T1000 (cell line): ENCODE measurements at places on chromosomes 5 and 9.

- DNase-seq: no peak
These were observed 324.1 kb downstream of the CDH10 start for GRCh38 chr5:24320643-24321042.

DNA sequence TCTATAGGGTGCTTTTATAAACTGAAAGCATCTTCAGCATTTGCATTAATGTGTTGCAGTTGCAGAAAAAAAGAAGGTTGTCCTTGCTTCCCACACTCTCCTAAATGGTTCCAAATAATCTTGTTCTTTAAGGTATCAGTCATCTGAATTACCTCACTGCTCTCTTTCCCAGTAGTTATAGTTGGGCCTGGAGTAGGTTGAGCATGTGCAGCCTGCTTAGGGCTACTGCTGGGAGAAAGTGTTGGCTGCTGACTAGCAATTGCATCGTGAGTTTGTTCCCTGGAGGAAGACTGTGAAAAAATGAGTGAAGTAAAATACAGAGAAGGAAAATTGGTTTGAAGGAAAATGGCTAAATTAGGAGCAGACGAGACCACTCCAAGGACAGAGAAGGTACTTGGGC lies 74.5 kb downstream of the PRR16 start:
- no peak for DNase-seq

DNA sequence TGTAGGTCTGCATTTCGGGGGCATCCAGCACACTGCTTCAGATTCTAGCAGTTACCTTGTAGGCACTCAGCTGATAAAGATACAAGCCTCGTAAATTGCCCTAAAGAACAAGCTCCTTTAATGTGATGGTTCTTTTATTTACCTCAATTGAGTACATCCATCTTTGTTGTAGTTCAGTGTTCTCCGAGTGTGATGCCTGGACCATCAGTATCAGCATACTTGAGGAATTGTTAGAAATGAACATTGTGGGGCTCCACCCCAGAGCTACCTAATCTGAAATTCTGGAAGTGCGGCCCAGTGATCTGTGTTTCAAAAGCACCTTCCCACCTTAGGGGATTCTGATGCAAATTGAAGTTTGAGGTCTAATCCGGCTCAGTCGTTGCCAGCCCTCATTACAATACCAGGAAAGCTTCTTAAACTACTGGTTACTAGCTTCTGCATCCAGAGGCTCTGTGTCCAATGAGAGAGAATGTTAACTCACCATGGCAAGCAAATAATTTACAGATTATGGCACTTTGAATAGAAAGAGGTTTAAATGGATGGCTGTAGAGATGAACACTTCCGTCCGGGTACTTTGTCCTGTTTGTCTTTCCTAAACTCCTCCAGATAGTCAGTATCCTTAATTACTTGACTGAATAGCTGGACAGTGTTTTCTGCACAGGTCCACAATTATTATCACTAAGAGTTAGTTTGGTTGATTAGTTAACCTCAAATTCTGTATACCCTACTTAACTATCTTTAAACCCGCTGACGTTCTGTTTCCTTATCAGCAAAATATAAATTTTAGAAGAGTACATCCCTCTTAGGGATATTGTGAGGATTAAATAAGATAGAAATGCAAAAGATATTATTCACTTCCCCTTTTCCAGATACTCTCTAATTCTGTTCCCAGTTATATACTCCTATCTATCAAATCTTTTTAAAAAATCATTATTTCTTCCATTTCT lies 47.9 kb downstream of the RAI14 start:
- no peak for DNase-seq

DNA sequence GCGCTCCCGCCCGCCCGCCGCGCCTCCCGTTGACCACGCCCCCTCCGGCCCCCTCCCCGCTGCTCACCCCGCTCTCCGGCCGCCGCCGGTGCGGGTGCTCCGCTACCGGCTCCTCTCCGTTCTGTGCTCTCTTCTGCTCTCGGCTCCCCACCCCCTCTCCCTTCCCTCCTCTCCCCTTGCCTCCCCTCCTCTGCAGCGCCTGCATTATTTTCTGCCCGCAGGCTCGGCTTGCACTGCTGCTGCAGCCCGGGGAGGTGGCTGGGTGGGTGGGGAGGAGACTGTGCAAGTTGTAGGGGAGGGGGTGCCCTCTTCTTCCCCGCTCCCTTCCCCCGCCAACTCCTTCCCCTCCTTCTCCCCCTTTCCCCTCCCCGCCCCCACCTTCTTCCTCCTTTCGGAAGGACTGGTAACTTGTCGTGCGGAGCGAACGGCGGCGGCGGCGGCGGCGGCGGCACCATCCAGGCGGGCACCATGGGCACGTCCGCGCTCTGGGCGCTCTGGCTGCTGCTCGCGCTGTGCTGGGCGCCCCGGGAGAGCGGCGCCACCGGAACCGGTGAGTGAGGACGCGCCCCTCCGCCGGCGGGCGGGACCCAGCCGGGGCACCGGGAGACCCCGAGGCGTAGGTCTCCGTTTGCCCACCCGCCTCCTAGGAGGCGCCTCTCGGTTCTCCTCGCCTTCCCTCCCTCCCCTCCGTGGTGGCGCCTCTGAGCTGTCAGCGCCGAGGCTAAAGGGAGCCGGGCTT lies at the start of gene VLDLR:
Gene VLDLR (plus strand): TSS at position 66 of the 739 bp plus-strand sequence. CDS start 403 bp downstream, at position 469.
- peak; percentile 14 for DNase-seq

DNA sequence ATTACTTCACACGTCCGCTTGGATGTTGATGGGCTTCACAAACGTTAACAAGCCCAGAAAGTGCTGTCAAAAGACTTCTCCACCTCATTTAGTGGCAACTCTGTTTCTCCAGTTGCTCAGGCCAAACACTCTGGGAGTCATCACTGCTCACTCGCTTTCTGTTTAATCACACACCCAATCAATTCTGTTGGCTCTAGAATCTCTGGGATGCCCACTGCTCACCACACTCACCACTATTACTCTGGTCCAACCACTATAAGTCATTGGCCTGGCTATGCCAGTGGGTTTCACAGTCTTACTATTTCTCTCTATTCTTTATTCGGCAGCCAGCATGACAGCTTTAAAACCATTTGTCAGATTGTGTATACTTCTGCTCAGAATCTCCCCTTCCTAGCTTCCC lies 163.5 kb downstream of the KDM4C start:
- no peak for DNase-seq

GRCh38 chr5:2293906-2294305 lies 411.2 kb upstream of the IRX4 start:
- no peak for DNase-seq

DNA sequence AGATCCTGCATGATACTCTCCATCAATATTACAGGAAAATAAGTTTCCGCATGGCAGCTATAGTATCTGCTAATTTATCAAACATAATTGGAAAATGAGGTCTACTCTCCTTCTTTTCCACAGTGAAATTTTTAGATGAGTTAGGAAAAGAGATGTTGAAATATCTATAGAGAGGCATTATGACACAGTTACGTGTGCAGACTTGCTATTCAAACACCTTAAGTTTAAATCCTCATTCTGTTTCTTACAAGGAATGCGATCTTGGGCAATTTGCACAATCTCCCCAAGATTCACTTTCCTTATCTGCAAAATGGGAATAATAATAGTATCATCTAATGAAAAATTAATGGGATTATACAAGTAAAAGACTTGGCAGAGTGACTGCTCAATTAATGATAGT lies 91.7 kb upstream of the SLCO6A1 start:
- DNase-seq: no peak

GRCh38 chr5:142772446-142773293 lies 2.5 kb downstream of the ARHGAP26 start:
- DNase-seq: no peak

- DNase-seq: no peak
These were observed 71.3 kb downstream of the RASEF start for GRCh38 chr9:82991671-82992070.

GRCh38 chr5:10600626-10601245 lies 36.9 kb downstream of the ANKRD33B start:
- DNase-seq: no peak

DNA sequence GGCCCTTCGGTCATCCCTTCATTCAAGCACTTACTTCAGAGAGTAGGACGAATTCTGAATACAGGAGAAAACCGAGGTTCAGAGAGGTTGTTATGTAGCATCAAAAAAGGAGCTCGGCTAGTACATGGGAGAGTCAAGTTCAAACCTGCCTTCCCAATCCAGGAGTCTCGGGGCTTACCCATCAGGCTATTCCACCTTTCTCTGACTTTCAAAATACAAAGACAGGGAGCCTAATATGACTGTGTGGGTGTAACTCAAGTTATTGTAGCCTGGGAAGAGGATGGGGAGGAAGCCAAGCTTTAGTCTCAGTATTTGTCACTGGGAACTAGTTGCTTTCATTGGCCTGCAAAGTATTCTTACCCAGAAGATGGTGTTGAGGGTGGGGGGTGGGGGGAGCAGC lies 274.8 kb upstream of the PANK3 start:
- no peak for DNase-seq

DNA sequence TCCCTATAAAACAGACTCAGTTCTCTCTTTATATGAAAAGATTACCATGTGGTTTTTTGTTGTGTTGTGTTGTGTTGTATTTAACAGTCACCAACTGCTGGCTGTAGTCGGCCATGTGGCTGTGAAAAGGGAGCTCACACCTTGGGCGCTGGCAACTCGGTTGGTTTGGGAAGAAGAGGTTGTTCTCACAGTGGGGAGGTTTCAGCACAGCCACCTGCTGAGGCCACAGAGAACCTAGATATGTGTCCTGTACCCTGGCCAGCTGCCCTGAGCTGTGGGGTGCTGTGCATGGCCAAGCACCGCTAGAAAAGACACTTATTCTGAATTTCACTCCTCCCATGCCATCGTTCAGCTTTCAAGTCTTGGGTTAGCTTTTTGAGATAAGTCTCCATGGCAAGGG lies 58.8 kb downstream of the SYK start:
- DNase-seq: no peak

DNA sequence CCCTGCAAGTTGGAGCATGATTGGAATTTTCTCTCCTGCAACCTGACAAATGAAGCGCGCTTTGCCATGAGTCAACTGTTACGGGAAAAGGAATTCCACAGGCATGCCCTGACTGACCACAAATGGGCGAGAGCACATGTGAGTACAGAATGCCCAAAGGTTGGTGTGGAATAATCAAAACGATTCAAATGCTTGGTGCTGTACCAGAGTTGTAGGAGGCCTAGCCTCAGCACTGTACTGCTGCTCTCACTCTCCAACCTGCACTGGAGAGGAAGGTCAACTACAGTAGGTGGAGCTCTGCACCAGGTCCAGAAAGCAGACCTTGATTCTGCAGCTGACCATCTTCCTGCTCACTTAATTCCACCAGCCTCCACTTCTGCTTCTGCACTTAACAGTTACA lies 406.9 kb upstream of the ACTBL2 start:
- peak; percentile 34 for DNase-seq

- no peak for DNase-seq
These were observed 227.8 kb upstream of the CDH9 start for GRCh38 chr5:27266184-27266583.

DNA sequence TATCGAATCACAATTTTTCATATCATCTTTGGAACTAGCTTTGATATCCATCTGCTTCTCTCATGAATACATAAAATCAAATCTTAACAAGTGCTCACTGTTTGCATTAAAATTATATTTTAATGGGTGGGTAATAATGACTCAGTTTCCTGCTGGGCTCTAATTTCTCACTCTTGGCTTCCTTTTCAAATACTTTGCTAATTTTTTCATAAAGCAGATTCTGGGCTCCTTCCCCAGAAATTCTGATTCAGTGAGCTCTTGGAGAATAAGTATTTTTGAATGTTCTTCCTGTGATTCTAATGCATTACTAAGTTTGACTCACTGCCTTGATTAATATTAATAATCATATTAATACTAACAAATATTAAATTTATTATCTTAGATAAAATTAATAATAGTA lies 48.9 kb downstream of the YIPF5 start:
- no peak for DNase-seq

DNA sequence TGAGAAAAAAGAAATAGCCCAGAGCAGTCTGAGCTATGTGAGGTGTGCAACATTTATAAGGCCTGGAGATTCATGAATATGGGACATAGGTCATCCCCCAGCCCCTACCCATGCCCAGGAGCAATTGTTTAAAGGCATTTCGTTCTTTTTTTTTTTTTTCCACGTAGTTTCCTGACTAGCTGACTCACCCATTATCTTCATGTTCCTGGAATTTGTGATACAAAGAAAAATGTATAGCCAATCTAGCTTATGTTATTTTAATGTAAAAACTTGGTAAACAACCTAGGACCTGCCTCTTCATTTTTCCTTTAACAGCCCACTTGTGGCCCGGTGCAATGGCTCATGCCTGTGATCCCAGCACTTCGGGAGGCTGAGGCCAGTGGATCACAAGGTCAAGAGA lies 81.3 kb downstream of the OSTF1 start:
- DNase-seq: no peak

DNA sequence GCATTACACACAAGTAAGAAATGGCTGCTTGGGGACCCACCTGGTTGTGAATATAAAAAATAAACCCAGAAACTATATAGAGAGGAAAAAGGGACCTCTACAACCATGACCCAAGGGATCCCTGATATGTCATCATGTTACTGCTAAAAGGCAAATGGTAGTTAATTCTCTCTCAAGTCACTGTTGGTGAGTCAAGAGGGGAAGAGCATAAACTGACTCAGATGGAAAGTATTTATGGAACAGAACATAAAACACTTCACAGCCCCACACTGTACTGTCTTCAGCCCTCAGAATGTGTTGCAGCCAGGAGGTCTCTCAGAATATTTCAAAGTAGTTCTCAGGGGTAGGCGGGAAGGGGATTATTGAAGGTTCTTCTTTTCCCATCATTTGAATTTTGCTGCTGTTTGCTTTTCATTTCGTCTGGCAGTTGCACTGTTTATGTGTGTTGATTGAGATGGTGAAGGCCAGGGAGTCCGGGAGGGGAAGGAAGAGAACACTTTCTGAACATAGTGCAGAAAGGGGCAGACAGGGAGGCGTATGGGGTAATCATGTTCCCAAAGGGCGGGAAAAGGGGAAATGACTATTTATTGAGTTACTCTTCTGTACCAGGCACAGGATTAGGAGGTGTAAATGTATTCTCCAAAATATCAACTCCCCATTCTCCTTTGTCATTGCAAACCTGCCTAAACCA lies 85.5 kb downstream of the TEK start:
- no peak for DNase-seq

DNA sequence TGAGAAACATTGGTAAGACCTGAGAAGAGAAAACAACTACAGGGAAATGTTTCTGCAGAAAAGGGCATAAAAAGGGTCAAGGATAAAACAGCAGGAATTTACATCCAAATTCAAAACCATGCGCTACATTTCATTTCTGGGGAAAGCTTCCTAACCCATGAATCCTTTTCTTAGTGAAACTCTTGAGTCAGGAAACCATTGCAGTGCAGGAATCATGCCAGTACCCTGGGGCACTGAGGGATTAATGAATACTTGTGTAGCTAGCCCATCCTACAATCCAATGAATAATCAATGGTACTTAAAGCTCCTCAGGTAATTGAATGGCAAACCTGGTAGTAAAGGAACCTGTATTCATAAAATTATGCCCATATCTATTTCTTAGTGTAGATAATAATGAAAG lies 580.5 kb downstream of the TLE1 start:
- DNase-seq: peak; percentile 16
